ENCODE measurements at places on chromosomes 7 and 10.

DNA sequence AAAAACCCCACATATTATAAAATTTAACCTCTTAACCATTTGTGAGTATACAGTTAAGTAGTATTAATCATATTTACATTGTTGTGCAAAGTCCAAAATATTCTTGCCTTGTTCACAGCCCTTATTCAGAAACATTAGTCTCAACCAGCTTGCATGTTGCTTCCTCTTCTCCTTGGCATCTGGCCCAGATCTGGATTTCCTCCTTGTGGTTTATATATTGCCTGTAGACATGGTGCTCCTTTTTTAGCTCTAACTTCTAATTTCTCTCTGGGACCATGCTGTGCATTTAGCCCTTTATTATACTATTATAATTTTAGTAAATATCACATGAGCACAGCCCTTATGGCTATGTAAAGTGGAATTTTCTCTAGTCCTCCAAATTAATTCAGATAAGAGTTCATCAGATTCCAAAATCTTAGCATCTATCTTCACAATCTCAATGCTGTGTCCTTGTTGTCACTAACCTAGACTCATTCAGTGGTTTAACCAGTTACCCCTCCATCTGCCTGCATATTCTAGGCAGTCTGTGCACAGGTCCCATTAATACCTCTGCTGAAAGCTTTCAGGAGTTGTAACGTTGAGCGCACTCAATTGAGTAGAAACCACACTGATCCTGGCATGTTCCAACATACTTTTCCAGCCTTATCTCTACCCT, 7.9 kb downstream of the CPED1 start:
- peak; percentile 75 for DNase-seq

- no peak for DNase-seq
Measured at GRCh38 chr7:155834486-155835048, 22.3 kb upstream of the SHH start.

- DNase-seq = no peak
Measured at GRCh38 chr10:5890452-5890915, 441 bp downstream of the FBH1 start.

DNA sequence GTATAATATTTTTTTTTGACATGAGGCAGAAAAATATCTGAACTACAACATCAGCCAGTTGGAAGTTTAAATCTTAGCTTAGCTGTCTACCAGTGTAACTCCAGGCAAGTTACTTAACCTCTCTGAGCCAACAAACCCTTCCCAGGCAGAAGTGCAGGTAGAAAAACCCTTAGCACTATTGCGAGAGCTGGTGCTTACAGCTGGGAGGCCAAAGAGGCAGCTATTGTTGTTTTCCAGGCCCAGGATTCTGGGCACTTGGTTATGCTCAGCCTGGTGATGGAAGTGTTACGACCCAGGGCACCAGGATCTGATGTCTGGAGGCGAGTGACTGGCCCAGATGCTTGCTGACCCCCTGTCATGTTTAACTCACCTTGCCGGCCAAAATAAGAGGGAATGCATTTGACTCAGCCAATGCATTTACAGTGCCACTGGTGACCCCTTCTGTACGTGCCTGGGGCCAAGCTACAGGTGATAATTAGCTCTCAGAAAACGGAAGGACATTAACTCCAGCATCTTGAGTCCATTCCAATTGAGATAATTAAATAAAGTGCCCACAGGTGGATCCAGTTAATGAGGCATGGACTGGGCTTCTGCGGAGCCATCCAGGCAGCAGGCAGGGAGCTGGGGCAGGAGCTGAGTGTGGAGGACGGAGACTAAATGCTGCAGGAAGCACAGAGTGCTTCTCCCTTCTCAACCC, 126.5 kb upstream of the HABP2 start:
- DNase-seq = no peak

GRCh38 chr7:150955519-150956394, 22.4 kb downstream of the KCNH2 start:
- DNase-seq = no peak
